ENCODE measurements at places on chromosomes 1 and 21.

GRCh38 chr1:202938287-202938925 is 11.4 kb upstream of the KLHL12 start:
- no peak for DNase-seq

GRCh38 chr21:44789880-44790279 is 11.7 kb downstream of the UBE2G2 start:
- DNase-seq: no peak

DNA sequence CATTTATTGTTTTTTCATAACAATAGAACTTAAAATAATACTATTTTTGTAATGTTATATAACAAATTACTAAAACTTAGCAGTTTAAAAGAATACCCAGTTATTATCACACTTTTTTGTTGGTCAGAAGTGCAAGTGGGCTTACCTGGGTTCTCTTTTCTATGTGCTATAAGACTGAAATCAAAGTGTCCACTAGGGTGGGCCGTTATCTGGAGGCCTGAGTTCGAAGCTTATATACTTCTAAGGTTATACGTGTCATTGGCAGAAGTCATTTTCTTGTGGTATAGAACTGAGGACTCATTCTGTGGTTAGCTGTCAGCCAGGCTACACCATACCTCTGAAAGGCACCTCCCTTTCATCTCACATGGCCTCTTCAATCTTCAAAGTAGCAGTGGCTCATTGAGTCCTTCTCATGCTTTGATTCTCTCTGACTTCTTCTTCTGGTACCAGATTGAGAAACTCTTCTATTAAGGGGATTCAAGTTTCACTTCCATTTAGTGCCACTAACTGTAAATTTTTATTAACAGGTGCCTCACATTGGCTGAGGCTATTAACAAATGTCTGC is 414.3 kb downstream of the AMY1C start:
- DNase-seq: no peak

- DNase-seq: no peak
Observed at GRCh38 chr1:106960412-106960811, 96.1 kb upstream of the PRMT6 start.

GRCh38 chr1:1088801-1089680 is 14.9 kb upstream of the RNF223 start:
- no peak for DNase-seq

DNA sequence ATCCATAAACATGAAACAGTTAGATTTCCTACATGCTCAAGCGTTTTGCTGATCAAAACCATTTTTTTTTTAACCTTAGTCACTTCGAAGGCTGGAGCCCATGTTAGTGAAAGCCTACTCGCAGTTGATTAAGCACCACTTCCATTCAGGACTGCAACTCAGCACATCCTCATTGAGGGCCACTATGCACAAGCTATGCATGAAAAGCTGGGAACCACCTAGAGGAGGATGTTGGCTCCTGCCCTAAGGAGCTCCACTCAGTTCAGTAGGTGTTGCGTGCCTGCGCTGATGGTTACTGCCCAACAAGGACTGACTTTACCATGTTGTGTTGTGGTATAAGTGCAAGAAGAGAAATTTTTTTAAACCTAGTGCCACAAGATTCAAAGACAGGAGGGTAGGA is 181.4 kb upstream of the L1TD1 start:
- DNase-seq: no peak

- DNase-seq: no peak
Observed at GRCh38 chr1:225453797-225454648, 26.2 kb upstream of the LBR start.

GRCh38 chr1:81220614-81221071 is 580.1 kb upstream of the ADGRL2 start:
- DNase-seq: no peak
